ENCODE measurements at places on chromosomes 5 and 9. TPM values are rescaled to one million over a fixed set of nuclear protein-coding genes. Genes with fewer than 3 reads are reported as not detected.

GRCh38 chr5:52693280-52693679 is 94.4 kb upstream of the ITGA1 start:
- H3K4me3 ChIP-seq: no peak overlapping the region
- DNase-seq: peak; percentile 50
- peaks cover 11% of the 10 kb centered on the region for H3K4me1 ChIP-seq
- no peaks in the 10 kb centered on the region for H3K36me3 ChIP-seq
- no peak overlapping the region for H3K27ac ChIP-seq
- no peaks in the 10 kb centered on the region for H3K27me3 ChIP-seq

The BTNL8 gene
- total RNA-seq: 0.22 TPM

The CTNNAL1 gene
- 156 TPM for total RNA-seq

- no peaks in the 10 kb centered on the region for H3K4me1 ChIP-seq
- H3K27ac ChIP-seq: no peak overlapping the region
- DNase-seq: no peak
- no peaks in the 10 kb centered on the region for H3K36me3 ChIP-seq
- no peak overlapping the region for H3K4me3 ChIP-seq
Observed at GRCh38 chr5:143921525-143922311, 109.8 kb downstream of the HMHB1 start.

The TEK gene
- total RNA-seq: 14.6 TPM

Measured in neural progenitor cell (in vitro differentiated cells).